ENCODE measurements at places on chromosomes 1 and 21.

- DNase-seq: no peak
Observed at GRCh38 chr1:78715181-78715661, 65.6 kb downstream of the IFI44 start.

- DNase-seq: no peak
Observed at GRCh38 chr1:27042670-27043069, 30.0 kb upstream of the TENT5B start.

- DNase-seq: no peak
Observed at GRCh38 chr1:212452323-212453155, 19.8 kb downstream of the NENF start.

- no peak for DNase-seq
Observed at GRCh38 chr1:75471252-75471651, 139.7 kb downstream of the SLC44A5 start.

- DNase-seq: no peak
Observed at GRCh38 chr1:4119516-4120220, 219.6 kb upstream of the C1orf174 start.

DNA sequence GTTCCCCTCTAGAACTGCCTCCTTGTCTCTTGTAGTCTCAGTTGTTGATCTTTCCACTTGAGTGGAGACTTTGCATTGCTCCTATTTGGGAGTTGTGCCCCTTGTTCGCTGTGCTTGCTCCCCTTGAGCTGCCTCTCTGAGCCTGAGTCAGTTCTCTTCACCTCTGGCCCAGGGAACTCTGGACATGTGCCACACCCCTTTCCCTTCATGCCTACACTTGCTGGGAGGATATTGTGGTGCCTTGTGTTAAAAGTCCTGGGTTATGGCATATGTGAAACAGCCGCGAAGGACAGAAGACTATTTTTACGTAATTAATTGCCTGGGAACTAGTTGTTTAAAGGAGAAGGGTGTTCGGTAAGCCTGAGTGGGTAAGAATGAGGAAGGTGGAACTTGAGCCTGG is 32.2 kb upstream of the RPTN start:
- DNase-seq: no peak

DNA sequence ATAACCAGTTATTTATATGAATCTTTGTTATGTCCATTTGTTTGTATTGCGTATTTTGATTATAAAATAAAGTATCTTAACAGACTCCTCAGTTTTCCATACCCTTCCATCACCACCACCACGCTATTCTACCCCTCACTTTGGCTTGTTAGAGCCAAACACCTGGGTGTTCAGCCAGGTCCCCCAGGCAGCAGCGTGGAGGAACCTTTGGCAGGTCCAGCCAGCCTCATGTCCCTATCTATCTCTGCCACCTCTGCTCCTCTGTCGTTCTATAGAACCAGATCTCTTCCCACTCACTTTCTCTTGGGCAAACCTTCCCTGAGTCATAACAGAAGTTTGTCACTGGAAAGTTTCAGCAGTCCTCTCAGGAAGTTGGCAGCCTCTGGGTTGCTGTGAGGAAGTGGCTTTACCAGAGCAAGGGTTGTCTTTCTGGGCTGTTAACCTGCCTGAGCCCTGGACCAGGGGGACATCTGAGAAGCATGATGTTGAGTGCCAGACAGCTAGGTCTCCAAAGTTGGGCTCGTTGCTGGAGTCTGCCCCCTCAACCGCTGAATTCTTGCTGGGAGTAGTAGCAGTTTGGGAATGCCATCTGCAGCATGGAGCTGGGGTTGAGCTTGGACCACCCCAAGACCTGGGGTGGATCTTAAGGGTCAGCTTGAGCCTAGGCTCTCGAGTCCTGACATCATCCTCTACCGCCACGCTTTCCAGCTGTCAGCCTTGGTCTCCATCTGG is 996 bp upstream of the SH3BGRL3 start:
- peak; percentile 84 for DNase-seq

- DNase-seq: peak; percentile 73
Observed at GRCh38 chr1:201703621-201704438, 125.1 kb upstream of the IPO9 start.

- peak; percentile 44 for DNase-seq
Observed at GRCh38 chr1:225653463-225654276, 747 bp upstream of the ENAH start.

DNA sequence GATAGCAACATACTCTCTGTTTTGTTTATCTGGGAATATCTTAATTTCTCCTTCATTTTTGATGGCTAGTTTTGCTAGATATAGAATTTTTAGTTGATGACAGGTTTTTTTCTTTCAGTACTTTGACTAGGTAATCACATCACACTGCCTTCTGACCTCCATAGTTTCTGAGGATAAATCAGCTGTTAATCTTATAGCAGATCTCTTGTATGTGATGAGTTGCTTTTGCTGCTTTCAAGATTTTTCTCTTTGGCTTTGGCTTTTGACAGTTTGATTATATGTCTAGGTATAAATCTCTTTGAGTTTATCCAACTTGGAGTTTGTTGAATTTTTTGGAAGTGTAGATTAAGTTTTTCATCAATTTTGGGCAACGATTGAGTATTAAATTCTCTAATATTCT is 142.6 kb downstream of the ZNF644 start:
- DNase-seq: no peak

DNA sequence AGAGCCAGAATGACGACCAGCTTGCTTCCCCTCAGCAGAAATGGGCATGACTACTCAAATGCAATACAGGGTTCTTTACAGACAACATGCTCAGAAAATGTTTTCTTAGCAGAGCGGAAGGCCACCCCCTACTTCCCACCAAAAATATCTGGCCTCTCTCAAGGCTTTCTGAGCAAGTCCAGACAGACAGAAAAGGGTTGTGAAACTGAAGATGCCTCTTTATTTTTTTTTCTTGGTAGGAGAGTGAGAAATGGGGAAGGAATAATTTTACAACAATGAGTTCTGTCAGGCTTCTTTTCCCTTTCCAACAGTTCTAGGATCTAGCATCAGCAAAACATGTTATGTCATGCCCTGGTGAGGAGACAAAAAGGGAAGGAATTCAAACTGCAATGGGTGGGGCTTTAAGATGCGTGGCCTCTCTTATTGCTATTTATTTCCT is 172.0 kb upstream of the CAMK1G start:
- no peak for DNase-seq

DNA sequence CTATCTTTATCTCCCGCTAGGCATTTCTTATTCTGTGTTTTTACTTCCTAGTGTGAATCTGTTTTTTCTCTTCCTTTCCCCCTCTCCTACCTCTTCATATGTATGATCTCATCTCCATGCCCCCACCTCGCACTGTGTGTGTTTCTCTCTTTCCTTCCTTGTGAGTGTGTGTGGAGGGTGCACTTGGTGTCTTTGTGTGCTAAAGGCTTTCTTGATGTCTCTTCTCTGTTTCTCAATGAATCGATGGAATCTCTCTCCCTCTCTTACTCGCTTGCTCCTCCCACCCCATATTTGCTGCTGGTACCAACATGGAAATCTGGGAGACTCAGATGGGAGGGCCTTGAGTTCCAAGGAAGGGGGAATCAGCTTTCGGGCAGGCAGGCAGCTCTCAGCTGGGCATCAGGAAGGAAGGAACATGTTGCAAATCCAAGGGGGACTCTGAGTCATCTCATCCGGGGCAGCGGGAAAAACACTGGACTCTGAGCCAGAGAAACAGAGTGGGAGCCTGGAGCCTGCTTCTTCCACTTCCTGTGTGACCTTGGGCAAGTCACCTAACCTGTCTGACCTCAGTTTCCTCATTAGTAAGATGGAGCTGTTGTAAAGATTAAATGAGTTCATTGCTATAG is 147.5 kb downstream of the PTPRU start:
- no peak for DNase-seq

DNA sequence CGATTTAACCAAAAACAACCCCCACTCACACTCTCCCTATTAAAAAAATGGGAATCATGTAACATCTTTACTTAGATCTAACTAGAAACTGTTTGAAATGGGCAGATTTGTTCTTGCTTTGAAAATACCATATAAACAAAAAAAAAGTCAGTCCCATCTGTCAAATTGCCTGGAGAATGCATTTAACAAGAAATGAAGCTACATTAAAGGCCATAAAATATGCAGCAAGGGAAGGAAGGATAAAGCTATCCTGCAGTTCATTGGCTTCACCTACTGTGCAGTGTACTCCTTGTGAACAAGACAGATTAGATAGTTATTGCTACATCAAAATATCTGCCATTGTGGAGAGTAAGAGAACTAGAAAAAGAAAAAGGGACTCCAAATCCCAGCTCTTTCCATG is 160.5 kb downstream of the LRRC7 start:
- no peak for DNase-seq

- no peak for DNase-seq
Observed at GRCh38 chr1:79899914-79900313, 893.4 kb upstream of the ADGRL4 start.

DNA sequence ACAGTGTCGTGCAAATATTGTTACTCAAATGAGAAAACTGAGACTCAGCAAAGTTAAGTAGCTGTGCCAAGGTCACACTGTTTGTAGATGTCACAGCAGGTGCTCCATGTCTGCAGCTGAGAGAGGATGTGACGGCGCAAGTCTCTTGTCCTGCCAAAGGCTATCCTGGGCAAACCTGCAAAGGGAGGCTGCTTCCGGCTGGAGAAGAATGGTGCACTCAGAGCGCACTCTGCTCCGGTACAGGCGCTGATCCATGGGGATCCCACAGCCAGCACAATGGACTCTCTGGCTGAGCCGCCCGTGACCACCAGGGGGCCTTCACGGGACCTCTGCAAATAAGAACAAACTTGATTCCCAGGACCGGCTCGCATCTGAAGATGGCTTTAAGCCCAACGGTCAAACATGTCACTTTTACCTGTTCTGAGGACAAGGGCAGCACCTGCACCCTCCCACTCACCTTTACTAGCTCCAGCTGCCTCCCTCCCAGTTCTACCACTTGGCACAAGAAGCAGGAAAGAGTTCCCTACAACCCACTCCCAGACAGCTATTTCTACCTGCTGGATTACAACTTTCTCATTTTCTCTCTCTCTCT is 21.9 kb downstream of the RD3 start:
- DNase-seq: peak; percentile 63

- DNase-seq: no peak
Observed at GRCh38 chr21:16420031-16420724, 690.4 kb downstream of the USP25 start.

GRCh38 chr1:208821939-208822338 is 577.8 kb upstream of the PLXNA2 start:
- DNase-seq: no peak

Data from NB4 (cell line).